ENCODE measurements at places on chromosomes 16 and 17.

- no peak for DNase-seq
Observed at GRCh38 chr17:80354336-80354735, 60.6 kb upstream of the ENDOV start.

DNA sequence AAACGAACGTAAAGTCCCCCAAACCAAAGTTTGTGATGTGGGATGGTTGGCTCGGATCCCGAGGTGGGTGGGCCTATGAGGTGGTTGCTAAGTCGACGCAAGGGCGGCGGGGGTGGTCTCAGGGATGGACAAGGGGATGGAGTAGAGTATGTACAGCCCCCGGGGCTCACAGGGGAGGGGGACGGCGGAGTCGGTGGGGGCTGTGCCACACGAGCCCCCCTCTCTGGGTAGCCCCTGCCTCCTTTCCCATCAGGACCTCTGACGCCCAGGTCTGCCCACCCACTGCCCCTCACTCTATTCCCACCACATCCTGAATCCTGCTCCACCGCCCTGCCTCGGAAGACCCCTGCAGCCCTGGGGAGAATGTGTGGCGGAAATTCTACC is 15.2 kb downstream of the IL34 start:
- DNase-seq, result no peak

GRCh38 chr16:82761858-82762257 is 135.1 kb downstream of the CDH13 start:
- no peak for DNase-seq

DNA sequence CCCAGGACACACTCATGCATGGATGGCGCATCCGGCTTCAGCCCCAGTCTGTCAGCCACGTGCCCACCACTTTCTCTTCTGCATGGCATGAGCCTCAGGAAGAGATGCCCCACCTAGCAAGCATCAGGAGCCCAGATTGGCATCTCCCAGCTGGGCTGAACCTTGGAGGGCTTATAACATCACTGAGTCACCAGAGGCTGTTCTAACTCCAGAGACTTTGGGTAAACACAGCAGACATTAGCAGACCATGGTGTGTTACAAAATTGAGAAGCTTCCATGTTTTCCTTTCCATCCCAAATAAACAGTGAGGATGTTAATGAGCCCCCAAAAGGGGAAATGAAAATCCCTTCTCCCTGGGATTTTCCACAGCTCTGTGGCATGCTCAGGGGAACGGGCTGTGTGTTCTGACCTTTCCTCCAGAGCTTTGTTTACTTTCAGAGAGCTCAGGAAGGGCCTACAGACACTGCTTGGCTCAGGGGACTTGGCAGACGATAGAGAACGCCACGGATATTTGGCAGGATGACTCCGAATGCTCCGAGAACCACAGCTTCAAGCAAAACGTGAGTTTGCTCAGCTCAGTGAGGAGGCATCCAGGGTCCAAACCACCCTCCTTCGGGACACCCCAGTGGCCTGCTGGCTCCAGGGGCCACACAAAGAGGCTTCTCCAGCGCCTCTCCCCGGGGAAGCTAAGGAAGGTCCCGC is 16.5 kb downstream of the GLP2R start:
- no peak for DNase-seq

DNA sequence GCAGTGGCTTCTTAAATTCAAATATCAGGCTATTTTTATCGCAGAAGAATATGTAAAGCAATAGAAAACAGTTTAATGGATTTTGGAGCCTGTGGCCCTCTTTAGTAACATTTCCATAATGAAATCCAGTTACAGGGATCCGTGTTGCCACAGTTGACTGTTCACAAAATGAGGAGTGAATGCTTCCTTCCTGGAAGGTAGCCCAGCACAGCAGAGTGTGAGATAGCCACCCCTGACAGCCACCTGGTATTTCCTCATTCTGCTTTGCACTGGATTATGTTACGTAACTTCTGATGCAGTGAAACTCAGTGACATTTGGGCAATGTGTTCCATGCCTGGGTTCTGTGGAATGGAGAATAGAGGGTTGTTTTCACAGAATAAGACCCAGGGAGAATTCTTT is 517.2 kb downstream of the RBFOX1 start:
- no peak for DNase-seq
